A673 (cell line): ENCODE measurements at places on chromosomes 5 and 9. TPM values are rescaled to one million over a fixed set of nuclear protein-coding genes. Genes with fewer than 3 reads are reported as not detected.

DNA sequence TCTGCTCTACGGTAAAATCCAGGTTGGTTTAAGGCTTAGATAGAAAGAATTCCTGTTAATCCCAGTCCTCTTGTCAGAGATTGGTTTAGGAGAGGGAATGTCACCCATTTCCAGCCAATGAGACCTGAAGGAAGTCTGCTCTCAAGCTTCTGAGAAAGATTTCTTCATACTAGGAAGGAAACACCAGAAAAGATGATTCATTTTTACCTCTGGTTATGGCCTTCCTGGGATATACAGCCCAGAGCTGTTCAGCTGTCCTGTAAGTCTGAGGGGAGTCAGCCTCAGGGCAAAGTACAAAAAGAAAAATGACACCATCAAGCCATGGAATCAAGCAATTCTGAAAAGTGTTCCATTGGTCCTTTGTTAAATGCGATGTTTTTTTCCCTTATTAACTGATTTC lies 18.6 kb upstream of the CFAP95 start:
- DNase-seq, result no peak

NUDT12 gene
- total RNA-seq, result 10.2 and 10.9 TPM in 2 replicates

SLC30A5 gene
- total RNA-seq, result 64.6 and 67.1 TPM in 2 replicates

GRCh38 chr5:10457682-10458574 lies 16.2 kb downstream of the ROPN1L start:
- no peak for DNase-seq

- no peak for DNase-seq
These were observed 207.9 kb upstream of the CD180 start for GRCh38 chr5:67404256-67405100.

- no peak for DNase-seq
These were observed 177.5 kb downstream of the NXNL2 start for GRCh38 chr9:88712484-88712883.

GRCh38 chr5:167587772-167588437 lies 703.5 kb upstream of the WWC1 start:
- peak; percentile 71 for DNase-seq

GRCh38 chr9:109963079-109963478 lies 183.1 kb downstream of the PALM2AKAP2 start:
- no peak for DNase-seq

- no peak for DNase-seq
These were observed 5.6 kb downstream of the BNC2 start for GRCh38 chr9:16864649-16865434.

DNA sequence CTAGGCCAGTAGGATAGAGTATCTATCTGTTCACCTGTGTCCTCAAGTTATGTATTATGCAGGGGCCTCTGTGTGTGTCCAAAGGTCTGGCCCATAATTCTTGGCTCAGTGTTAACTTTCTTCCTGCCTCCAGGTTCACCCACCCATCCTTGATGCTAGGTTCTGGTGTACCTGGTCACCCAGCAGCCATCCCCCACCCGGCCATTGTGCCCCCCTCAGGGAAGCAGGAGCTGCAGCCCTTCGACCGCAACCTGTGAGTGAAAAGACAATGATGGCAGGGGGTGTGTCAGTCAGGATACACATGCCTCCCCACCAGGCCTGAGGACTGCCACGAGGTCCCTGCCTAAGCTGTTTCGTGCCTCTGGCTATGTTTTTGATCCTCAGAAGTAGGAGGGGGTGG lies 27.6 kb downstream of the TCF7 start:
- no peak for DNase-seq

DNA sequence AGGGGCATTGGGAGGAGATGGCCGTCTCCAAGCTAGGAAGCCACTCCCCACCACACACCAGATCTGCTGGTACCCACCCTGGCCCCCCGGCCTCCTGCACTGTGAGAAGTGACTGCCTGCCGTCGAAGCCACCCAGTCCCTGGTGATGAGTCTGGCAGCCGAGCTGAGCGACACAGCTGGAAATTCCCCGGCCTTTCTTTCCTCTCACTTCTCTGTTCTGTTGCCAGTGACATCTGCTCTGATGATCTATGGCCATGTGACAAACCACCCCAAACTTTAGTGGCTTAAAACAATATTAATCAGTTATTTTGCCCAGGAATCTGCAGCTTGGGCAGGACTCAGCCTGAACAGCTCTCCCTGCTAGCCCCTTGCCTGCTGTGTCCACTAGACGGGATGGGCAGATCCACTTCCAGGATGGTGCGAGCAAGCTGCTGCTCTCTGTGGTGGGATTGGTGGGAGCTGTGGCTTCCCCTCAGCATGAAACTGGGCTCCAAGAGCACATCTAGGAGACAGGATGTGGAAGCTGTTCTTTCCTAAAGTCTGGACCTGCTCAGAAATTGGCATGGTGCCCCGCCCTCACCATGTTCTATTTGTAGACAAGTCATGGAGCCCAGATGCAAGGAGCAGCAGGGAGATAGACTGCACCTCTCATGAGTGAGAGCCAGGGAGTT lies 211.2 kb downstream of the GADD45G start:
- DNase-seq, result no peak

SLC34A1 gene
- not detected in 2 replicates for total RNA-seq

GRCh38 chr5:178320281-178320855 lies 87.8 kb upstream of the PHYKPL start:
- DNase-seq, result no peak
